ENCODE measurements at places on chromosomes 7 and 10.

- no peak for DNase-seq
Measured at GRCh38 chr7:106036004-106036403, 72.9 kb downstream of the CDHR3 start.

DNA sequence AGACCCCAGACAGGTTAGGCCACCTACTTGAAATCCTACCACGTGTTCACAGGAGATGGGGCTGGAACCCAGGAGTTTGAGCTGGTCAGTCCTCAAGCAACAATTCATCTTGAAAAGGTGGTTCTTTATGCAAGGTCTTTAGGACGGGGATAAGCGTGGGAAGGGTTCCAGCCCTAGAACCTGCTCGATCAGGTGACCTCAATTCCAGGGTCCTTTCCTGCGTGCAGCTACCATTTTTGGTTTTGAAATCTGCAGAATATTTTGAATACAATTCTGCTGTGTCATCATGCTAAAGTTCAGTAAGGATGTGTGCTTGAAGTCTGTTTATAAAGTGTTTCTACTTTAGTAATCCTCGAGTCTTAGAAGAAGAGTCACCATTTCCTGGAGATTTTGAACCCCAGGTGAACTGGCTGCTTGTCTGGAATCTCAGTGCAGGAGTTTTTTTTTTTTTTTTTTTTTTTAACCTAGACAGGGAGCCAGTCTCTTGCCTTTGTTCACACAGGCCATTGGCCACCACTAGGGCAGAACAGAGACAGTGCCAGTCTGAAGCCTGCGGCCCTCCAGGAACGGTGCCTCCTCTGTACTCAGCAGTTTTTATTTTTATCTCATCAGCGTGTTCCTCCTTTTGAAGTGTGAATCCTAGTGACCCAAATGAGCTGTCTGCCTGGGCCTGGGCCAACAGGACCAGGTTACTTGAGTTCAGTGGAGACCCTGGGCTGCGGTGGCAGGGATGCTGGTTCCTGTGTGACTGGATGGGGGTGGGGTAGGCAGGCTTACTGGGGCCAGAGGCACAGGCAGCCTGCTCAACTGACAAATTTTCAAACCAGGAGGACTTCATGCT is 54.6 kb downstream of the EEPD1 start:
- peak; percentile 27 for DNase-seq

DNA sequence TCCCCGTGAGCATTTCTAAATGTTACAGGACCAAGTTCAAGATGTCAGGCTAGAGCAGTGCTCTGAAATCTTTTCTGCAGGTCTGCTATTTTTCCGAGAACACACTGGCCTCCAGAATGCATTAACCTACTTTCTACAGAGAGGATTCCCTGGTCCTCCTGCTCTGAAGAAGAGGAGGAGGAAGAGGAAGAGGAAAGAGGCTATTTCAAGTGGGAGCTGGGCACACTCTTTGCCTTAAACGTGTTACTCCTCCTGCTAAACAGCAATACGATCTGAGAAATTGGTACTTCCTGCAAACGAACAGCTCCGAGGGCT is 157.4 kb downstream of the FRMD4A start:
- DNase-seq = no peak

DNA sequence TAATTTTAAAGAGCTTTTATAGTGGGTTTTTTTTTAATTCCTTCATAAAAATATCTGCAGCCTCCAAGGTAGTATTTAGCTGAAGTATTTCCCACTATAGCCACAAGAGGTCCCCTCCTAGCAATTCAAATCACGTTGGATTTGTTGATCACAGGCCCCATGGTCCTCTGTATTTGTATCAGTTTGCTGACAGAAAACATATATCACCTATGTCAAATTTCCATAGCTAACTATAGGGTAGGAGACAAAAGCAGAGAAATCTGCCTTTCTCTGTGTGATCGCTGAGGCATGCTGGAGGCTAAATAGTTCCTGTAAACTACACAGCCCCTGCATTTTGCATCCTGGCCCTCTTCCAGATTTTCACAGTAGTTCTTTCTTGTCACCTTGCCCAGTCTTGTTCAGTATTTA is 1.7 kb upstream of the CTNNA3 start:
- DNase-seq = no peak

DNA sequence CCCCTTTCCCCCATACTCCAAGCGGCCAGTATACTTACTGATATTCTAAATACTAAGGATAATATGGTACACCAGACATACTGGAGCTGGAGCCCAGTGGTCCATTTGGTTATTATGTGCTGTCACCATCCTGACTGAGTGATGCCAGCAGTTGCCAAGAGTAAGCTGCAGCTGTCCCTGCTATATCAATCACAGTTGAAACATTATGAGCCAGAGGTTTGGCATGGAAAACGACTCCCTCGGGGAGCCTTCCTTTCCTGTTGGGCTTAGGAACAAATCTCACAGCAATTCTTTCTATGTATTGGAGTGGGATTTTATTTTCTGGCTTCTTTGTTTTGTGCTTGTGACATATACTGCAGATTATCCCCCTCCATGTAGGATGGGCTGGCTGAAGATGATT is 32.6 kb downstream of the STRIP2 start:
- no peak for DNase-seq

DNA sequence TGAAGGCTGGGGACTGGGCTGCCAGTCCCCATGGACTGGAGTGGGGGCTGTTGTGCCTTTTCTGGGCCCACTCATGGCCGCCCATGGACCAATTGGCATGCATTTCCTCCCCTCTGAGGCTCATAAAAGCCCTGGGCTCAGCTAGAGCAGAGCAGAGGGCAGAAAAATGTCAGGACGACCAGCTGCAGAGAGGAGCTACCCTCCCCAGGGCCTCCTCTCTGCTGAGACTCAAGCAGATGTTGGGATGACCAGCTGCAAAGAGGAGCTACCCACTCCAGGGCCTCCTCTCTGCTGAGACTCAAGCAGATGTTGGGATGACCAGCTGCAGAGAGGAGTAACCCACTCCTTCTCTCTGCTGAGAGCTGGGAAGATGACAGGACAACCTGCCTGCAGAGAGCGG is 20.3 kb upstream of the NUB1 start:
- DNase-seq = no peak

GRCh38 chr7:122485856-122486255 is 181.3 kb upstream of the FEZF1 start:
- DNase-seq = no peak

GRCh38 chr10:97572214-97572989 is at the start of gene ANKRD2:
ANKRD2 (plus strand) TSS chr10:97572779; CDS start chr10:97572789, 10 bp downstream.
- DNase-seq = peak; percentile 52

GRCh38 chr10:2986391-2986801 is 81.0 kb upstream of the PFKP start:
- DNase-seq = no peak

DNA sequence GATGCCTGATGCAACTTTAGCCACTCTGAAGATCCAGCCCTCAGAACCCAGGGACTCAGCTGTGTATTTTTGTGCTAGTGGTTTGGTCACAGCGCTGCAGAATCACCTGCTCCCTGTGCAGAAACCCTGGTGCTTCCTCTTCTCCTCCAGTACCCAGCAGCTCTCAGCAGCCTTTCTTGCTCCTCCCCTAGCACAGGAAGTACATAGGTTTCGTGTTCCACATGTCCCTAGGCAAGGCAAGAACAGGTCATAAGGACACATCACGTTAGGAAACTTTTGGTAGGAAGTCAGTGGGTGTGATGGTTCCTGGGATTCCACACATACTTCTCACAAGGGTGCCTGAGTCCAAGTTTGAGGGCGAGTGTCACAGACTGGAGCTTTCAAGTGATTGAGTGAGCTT is 167.9 kb upstream of the PRSS1 start:
- DNase-seq = no peak

DNA sequence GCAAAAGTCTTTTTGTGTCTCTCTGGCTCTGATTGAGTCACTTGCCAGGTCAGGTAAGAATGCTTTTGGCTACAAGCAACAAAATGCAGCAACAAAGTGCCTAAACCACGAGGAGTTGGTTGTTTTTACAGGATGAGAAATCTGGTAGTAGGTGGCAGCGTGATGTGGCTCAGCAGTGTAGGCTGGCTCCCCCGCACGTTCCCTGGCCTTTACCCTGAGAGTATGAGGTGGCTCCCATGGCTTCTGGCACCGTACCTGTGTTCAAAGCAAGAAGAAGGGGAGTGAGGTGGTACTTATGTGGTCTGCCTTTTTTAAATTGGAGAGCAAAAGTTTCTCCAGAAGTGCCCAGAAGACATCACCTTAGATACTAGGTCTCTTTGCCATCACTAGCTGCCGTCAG is 11.7 kb downstream of the PRKRIP1 start:
- DNase-seq = no peak

DNA sequence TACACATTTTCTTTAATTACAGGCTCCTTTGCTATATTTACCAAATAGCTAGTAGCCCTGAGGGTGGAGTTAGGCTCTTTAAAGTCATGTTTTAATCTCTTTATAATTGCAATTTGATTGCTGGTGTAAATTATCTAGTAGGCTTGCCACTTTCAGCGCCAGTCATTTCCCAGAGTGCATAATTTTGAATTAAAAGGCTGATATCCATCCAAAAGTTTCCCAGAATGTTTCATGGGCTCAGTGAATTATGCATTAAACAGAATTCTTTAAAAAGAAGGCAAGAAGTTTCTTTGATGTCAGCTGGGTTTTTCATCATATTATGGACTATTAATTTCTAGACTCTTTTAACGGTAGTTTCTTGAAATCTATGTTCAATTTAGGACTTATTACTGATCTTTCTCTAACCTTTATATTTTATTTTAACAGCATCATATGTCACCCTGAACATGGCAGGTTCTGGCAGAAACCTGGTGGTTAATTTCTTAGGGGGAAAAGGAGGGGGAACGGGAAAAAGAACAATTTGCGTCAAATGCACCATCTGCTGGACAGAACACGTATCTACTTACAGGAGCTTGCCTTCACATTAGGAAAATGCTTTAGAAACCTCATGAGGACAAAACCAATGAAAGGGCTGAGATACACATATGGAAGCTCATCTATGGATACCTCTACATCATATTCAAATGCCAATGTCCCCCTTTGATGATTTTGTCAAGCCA is 171.1 kb downstream of the GRM3 start:
- DNase-seq = no peak

- no peak for DNase-seq
Measured at GRCh38 chr7:68873616-68874015, 724.7 kb upstream of the AUTS2 start.

GRCh38 chr7:42452356-42452755 is 215.3 kb upstream of the GLI3 start:
- no peak for DNase-seq

GRCh38 chr7:36949711-36950600 is 225.7 kb upstream of the AOAH start:
- no peak for DNase-seq

GRCh38 chr7:23593706-23594105 is 3.5 kb upstream of the CCDC126 start:
- DNase-seq = no peak

GRCh38 chr10:112379635-112380296 is 5.8 kb downstream of the ACSL5 start:
- no peak for DNase-seq

GRCh38 chr10:31100115-31100601 is 68.5 kb upstream of the ZNF438 start:
- DNase-seq = no peak

DNA sequence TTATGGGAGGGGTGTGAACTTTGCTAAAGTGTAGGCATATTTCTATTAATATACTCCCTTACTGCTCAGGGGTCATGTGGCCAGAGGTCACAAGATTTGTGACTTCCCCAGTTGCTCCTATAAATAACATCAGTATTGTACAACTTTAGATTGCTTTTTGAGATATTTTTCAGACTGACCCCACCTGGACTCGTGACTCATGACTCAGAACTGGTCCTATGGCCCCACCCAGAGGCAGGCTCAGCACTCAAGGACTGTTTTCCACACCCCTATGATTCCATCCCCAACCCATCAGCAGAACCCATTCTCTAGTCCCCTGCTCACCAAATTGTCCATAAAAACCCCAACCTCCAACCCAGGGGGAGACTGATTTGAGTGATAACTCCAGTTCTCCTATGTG is 2.7 kb upstream of the CUL2 start:
- DNase-seq = no peak

GRCh38 chr10:2782265-2782664 is 285.1 kb upstream of the PFKP start:
- DNase-seq = no peak

- DNase-seq = no peak
Measured at GRCh38 chr7:29281782-29282541, 87.4 kb downstream of the CHN2 start.

DNA sequence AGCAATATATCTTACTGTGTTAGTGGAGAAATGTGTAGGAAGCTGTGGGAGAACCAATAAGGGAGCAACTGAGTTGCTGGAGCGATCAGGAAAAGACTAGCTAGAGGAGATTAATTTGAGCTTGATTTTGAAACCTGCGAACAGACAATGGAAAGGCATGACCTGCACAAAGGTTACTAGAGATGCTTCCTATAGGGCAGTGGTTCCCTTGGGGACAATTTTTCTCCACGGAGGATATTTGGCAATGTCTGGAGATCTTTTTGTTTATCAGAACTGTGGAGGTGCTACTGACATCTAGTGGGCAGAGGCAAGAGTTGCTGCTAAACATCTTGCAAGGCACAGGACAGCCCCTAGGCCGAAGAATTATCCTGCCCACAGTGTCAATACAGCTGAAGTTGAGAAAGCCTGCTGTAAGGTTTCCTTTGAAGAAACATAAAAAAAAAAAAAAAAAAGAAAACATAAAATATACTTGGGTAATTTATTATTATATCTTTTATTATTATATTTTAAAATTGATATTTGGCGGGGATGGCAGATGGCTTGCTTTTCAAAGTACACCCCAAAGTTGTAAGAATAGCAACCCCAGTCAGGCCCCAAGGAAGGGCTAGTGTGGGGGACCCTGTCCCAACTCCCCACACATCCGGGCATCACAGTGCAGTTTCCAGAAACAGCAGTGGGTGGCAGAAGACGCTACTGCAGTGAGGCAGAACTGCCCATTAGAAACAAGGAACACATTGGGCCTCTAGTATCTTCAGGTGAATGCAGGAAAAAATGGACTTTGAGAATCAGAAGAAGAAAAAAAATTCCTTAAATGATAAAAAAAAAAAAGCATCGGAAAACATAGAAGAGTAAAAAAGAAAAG is 481.6 kb downstream of the SH2D4B start:
- DNase-seq = no peak

DNA sequence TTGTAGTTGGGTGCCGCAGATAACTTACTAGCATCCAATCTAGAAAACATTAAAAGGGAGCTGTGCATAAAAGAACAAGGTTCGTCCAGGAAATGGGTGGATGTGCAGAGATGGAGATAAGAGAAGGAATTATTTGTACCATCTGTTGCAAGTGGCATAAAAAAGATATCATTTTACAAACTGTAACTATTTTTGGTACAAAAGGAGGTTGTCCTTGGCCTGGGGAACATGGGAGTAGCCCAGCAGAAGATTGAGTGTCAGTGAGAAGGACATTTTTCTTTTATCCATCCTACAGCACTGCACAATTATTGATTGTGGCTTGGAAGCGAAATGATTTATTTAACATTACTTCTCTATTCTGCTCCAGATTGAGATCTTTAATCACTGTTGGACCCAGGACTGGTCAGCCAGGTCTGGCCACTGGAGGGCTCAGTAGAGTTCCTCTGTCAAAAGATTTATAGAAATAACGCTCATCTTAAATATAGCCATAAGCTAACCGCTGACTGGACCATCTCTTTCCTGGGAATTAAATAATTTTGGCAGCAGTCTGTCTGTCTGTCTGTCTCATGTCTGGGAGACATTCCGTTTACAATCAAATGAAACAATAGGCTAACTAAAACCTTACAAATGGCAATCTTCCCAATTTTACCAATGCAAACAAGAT is 254.1 kb downstream of the KIAA1217 start:
- DNase-seq = no peak

GRCh38 chr10:34236931-34237330 is 578.2 kb downstream of the PARD3 start:
- no peak for DNase-seq

- no peak for DNase-seq
Measured at GRCh38 chr7:48067475-48067874, 21.6 kb upstream of the UPP1 start.

- DNase-seq = no peak
Measured at GRCh38 chr7:45084336-45084735, 4.4 kb downstream of the NACAD start.
